ENCODE measurements at places on chromosomes 7 and 10. TPM values are rescaled to one million over a fixed set of nuclear protein-coding genes. Genes with fewer than 3 reads are reported as not detected.

DNA sequence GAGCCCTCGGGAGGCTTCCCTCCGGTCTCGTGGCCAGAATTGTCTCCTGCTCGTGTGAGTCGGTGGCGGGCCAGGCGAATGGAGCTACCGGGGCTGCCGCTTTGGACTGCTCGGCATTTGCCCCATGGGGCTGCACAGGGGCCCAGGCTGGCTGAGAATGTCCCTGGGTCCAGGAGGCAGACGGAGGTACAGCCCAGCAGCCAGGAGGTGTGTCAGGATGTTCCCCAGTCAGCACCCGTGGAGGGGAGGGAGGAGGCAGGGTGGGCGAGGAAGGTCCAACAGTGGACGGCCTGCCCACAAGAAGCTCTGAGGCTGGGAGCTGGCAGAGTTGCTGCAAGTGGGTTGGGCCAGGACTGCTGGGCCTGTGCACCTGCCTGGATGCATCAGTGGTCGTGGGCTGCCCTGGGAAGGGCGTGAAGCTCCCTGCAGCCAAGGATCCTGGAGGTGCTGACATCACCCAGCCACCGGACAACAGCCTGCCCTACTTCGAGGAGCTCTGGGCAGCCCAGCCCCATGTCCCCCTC, 46.4 kb downstream of the PDGFA start:
- peaks cover 11% of the 10 kb centered on the region for H3K4me1 ChIP-seq
- no peaks in the 10 kb centered on the region for H3K36me3 ChIP-seq
- H3K27ac ChIP-seq: no peak overlapping the region
- DNase-seq: no peak
- no peaks in the 10 kb centered on the region for H3K27me3 ChIP-seq
- H3K4me3 ChIP-seq: no peak overlapping the region

GRCh38 chr10:62907470-62908212, 91.5 kb upstream of the EGR2 start:
- DNase-seq: no peak
- no peak overlapping the region for H3K4me3 ChIP-seq
- no peaks in the 10 kb centered on the region for H3K27me3 ChIP-seq
- H3K36me3 ChIP-seq: no peaks in the 10 kb centered on the region

GRCh38 chr7:134548877-134549276, at the start of gene AKR1B15:
TSS of gene AKR1B15 (plus strand) at chr7:134549110. CDS start at chr7:134564620, 15,510 bp downstream.
- no peak within 1 kb of the TSS for H3K4me3 ChIP-seq
- DNase-seq: no peak
- no peak within 1 kb of the TSS for H3K27ac ChIP-seq
- no peaks in the 10 kb centered on the region for H3K4me1 ChIP-seq
- H3K27me3 ChIP-seq: no peaks in the 10 kb centered on the region
- H3K36me3 ChIP-seq: no peaks in the 10 kb centered on the region

DNA sequence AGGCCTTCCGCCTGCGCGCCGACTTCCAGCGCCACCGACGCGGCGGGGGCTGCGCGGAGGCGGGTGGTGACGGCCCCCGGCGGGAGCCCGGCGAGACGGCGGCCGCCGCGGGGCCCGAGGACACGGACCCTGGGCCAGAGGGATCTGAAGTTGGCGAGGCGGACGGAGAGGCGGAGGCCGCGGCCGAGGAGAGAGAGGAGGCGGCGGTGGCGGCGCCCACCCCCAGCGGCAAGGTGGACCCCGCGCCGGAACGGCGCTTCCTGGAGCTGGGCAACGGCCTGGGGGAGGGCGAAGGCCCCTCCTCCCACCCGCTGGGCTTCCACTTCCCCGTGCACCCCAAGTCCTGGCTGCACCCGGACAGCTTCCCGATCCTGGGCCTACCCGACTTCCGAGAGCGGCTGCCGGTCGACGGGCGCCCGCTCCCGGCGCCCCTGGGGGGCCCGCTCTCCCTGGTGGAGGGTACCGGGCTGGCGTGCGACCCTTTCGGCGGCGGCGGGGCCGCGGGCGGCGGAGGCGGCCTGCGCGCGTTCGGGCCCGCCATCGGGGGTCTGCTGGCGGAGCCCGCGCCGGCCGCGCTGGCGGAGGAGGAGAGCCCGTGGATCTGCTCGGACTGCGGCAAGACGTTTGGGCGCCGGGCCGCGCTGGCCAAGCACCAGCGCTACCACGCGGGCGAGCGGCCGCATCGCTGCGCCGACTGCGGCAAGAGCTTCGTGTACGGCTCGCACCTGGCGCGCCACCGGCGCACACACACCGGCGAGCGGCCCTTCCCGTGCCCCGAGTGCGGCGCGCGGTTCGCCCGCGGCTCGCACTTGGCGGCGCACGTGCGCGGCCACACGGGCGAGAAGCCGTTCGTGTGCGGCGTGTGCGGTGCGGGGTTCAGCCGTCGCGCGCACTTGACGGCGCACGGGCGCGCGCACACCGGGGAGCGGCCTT, 16.2 kb downstream of the ZNF316 start:
- DNase-seq: no peak
- no peaks in the 10 kb centered on the region for H3K4me1 ChIP-seq
- peaks cover 6% of the 10 kb centered on the region for H3K36me3 ChIP-seq
- no peak overlapping the region for H3K4me3 ChIP-seq
- H3K27me3 ChIP-seq: no peaks in the 10 kb centered on the region

Gene SFXN4
- polyA plus RNA-seq: 18.6 TPM
